Peyer's patch (tissue), 4 donors: ENCODE measurements at places on chromosomes 1 and 21.

DNA sequence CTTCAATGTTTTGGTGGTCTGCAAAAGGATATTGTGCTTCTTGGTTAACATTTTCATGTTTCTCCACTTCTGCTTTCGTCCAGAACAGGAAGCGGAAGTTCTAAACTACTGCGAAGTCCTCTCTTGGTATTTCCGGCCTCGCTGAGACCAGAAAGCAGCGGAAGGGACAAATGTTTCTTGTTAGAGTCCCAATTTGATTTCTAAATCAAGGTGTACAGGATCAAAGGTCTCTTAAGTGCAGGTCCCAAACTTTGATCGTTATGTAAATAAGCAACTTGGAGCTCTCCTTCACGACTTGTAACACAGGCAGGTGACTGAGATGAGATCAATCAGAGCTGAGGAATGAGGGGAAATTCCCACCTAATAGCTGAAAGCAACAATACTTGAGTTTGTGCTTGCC, 40.1 kb upstream of the HMCN1 start:
- peak; percentile 47 for DNase-seq

- no peak for DNase-seq
These were observed 66.9 kb upstream of the PRDX6 start for GRCh38 chr1:173410133-173410793.

DNA sequence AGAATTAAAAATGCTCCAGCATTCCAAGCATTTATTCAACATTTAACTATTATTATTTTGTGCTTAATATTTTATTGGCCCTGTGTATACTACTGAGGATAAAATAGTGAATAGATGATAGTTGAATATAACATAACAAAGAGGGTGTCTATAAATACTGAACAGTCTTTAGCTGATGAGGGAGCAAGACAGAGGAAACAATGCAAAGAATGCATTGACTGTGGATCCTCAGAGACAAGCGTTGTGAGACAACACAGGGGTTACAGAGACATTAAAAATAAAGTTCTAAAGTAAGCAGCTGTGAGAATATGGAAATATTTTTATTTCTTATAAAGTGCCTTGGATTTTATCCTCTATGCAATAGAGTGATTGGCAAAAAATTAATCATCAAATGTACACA, 1133.1 kb downstream of the PLA2G4A start:
- DNase-seq, result no peak

DNA sequence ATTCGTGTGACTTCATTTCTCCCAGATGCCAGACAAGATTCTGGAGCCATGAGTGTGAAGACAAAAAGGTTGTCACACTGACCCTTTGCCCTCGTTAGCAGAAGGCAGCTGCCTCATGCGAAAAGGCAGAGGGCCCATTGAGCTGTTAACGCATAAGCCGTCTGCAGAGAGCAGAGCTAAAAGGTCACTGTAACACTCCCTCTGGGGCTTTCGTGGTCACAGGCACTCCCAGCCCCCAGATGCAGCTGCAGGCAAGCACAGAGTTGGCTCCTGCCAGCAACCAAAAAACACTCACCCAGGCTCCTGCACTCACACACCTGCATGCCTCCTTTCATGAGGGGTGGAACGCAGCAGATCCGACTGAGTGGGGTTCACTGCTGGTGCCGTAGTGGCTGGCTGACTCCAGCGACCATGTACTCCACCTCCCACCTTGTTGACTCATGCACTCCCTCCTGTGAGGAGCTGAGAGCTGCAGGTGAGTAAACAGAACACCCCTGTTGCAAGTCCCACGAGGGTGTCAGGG, 287.5 kb downstream of the SMYD3 start:
- DNase-seq, result no peak

DNA sequence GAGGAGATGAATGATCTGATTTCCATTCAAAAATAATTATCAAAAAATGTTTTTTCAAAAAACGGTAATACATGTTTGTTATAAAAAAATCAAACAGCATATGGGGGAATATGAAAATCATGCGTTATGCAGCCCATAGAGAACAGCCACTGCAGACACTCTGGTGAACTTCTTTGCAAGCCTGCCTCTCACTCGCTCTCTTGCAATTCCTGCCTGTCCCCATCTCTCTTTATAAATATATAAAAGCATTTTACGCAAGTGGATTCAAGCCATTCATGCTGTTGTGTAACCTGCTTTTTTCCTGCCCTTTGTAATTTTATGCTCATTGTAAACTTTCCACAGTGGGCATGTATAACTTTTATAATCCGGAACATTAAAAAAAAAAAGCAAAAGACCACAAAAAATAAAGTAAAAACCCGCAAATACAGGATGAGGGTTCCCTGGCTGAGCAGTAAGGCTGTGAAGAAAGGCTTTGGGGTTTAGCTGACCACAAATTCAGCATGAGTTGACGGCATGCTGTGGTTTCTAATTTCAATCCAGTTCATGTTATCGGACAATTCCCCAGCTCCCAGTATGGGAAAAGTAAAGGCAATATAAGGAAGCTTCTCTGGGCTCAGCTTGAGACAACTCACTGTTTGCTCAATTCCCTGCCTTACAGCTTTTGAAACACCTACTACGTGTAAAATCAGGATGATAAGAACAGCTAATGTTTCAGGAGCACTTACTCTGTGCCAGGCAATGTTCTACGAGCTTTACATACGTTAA, 52.8 kb upstream of the ZBTB40 start:
- no peak for DNase-seq

- DNase-seq, result no peak
These were observed 332.7 kb downstream of the USH2A start for GRCh38 chr1:216090556-216090955.

DNA sequence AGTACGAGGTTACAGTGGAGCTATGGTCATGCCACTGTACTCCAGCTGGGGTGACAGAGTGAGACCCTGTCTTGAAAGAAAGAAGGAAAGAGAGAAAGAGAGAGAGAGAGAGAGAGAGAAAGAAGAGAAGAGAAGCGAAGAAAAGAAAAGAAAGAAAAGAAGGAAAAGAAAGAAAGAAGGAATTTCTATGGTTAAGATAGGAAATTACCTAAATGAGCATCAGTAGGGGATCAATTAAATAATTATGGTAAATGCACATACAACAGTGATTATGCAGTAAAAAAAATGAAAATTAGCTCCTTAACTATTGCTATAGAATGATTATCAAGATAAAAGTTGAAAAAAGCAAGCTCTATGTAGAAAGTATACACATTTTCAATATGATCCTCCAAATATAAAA, 59.8 kb downstream of the COLGALT2 start:
- no peak for DNase-seq

- no peak for DNase-seq
These were observed 28.4 kb downstream of the EGLN1 start for GRCh38 chr1:231393668-231394067.

- DNase-seq, result no peak
These were observed 20.4 kb upstream of the GNG12 start for GRCh38 chr1:67853704-67854103.

DNA sequence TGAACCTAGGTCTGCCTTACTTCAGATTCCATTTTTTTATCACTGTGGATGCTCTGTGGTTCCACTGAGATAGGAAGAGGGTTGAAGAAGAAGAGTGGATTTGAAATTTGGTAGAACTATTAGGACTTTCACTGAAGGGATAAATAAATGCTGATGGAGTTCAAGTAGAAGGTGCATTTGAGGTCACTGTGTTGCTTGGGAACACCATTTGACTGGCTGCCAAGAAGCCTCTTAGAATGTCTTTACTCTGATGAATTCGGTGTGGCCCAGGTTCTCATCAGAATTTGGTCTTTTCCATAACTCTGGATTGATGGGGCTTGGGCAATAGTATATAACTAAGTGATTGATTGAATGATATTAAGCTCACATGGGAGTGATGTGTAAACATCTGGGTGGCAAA, 11.9 kb downstream of the XPR1 start:
- no peak for DNase-seq

DNA sequence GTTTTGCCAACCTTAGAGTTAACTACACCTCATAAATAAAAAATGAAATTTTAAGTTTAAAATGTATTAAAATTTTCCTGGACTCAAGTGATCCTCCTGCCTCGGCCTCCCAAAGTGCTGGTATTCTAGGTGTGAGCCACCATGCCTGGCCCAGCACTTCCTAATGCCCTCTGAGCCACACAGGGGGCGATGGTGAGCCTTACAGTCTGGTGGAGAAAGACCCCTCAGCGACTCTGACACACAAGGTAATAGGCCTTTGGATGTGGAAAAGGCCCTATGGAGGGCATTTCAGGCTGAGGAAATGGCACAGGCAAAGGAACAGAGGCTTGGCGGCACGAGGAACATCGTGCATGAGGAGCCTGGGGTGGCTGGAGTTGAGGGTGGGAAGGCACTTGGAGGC, 6.7 kb downstream of the CITED4 start:
- DNase-seq, result no peak

- no peak for DNase-seq
These were observed 35.3 kb upstream of the CACYBP start for GRCh38 chr1:174964261-174964971.

DNA sequence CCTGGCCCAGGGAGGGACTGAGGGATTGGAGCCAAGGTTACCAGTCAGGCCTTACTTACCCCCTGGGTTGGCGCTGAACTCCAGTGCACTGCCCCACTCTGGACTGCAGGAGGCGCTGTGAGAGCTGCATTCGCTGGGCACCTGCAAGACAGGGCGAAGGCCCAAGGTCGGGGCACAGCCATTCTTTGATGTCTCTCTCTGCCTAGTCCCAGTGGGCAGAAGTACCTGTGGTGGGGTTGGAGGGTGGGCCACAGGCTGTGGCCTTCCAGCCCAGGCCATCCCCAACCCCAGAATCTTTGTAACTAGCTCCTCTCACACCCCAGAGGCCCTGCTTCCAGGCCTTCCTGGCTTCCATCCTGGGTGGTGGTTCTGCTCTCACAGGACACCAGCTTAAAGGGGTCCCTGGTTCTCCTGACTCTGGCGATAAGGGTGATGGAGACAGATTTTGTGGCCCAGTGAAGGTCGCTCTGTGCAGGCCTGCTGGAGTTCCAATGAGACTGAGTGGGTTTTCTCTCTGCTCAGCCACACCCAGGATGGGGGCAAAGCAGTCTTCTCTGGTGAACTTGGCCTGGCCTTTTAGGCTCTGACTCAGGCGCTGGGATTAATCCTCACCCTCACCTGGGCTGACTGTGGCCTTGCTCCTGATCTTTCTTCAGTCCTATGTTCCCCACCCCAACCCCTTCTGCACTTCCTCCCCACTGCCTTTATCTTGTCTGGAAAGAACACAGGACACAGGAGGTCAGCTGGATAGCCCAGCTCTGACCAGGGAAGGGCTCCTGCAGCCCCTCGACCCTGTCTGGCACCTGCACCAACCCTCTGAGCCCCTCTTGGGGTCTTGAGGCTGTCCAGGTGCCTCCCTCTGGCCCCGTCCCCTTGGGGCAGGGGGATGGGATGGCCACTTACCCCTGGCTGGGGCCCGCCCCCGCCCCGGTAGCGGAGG, 954 bp downstream of the MYOG start:
- DNase-seq, result no peak

GRCh38 chr1:191851799-191852595, 306.3 kb upstream of the RGS18 start:
- DNase-seq, result no peak

- no peak for DNase-seq
These were observed 195.6 kb downstream of the HMCN1 start for GRCh38 chr1:185929776-185930175.

DNA sequence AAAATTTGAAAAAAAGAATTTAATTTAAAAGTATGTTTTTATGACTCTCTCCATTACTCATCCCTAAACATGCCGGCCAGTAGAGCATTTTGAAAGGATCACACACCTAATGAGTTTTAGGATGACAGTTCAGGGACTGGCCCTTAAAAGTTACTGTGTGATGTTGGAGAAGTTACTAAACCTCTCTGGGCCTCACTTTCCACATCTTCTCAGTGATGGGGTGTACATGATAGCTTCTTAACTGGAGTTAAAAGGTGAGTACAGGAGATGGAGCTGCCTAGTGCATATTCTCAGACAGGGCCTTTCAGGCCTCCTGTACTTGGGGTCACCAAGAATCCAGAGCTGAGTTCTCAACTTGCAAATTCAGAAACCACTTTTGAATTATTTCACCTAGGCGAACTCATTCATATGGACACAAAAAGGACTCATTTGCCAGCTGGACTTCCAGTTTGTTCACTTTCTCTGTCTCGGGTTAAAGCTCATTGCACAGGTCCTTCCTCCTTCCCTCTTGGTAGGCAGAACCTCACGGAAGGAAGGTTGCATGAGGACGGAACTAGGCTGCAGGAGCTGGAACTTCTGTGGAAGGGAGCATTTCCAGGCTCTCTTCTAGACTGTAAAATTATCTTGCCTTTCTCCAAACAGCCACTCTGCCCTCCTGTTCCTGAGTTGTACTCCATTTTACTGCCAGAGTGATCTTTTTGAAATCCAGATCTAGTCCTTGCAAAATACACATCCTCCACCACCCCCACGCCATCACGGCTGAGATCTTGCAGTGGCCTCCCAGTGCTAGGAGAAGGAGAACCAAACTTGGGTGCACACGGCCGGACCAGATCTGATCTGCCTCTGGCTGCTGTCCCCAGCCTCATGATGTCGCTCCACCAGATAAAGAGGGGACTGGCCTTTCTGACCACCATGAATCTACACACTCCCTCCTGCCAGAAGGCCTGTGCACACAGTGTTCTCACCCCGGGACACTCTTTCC, 4.3 kb upstream of the SLC30A1 start:
- no peak for DNase-seq

- DNase-seq, result no peak
These were observed 185.9 kb upstream of the EDN2 start for GRCh38 chr1:41670217-41670957.

DNA sequence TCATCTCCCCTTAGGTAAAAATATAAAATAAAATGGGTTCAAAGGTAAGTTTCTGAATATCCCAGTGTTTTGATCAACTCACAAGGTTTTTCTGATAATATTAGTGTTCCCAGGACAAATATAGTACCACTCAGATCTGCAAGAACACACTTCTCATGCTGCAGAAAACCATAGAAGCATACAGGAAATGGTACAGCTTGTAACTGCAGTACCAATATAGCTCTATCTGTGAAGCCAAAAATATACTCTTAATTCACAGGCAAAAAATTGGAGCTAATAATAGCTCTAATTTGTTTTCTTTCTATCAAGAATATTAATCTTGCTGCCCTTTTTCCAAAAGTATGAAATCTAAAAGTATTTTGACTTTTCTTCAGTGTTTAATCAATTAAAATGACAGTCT, 13.2 kb downstream of the VPS45 start:
- DNase-seq, result no peak

DNA sequence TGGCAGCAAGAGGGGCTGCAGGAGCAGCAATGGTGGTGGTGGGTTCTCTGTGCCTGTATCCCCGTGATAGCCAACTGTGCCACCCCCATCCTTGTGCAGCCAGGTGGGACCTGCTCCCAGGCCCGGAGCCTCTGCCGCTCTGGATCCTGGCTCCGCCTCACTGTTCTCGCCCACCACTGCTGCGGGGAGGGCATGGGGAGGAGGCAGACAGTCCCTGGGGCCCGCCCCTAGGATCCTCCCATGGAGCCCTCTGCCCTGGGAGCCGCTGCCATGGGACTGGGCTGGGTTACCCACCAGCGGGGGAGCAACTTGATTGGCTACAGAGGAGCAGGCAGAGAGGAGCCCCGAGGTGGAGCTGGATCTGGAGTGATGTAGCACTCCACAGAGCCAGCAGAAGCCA, 31.6 kb downstream of the CD1D start:
- DNase-seq, result no peak

- no peak for DNase-seq
These were observed 12.9 kb downstream of the PTAFR start for GRCh38 chr1:28163496-28164161.
